NCI-H226 (cell line): ENCODE measurements at places on chromosomes 1 and 21.

- DNase-seq = peak; percentile 5
Observed at GRCh38 chr1:66652556-66652955, 99.7 kb upstream of the DYNLT5 start.

DNA sequence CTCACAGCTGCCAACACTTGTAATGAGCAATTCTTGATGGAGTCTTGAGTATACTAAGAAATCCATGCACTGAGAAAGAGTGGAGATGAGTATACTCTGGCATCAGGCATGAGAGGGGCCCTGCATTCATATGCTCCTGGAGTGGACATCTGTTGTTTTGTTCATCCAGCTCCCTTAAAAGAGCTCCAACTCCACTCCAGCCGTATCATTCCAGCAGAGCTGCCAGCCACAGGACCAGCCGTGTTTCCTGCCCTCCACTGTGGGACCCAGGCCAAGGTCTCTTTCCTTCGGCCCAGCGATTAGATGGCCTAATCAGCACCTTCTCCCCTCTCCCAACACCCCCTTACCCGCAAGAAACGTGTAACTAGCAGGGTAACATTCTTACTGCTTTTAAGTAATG lies 144.5 kb downstream of the OMA1 start:
- DNase-seq = no peak

GRCh38 chr1:25836695-25837094 lies 16.9 kb downstream of the MTFR1L start:
- DNase-seq = no peak

GRCh38 chr1:54337928-54338327 lies 68.3 kb downstream of the SSBP3 start:
- DNase-seq = no peak

- DNase-seq = no peak
Observed at GRCh38 chr21:44487831-44488230, 32.5 kb downstream of the LRRC3 start.

DNA sequence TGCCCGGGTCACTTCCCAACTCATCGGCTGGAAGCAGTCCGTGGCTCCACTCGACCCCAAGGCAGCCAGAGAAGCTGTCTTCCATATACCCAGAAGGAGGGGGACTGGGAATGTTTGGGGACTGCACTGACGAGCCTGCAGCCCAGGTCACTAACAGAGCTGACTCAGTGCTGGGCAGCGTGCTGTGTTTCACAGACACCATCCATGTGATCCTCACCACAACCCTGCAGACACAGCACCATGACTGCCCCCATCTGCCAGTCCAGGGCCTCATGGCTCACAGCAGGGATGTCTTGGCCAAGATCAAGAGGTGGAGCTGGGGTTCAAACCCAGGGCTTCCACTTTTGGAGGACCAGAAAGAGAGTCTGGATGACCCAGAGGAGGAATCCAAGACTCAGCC lies 67.9 kb downstream of the KLHDC7A start:
- DNase-seq = no peak
